Natural killer cell (primary cell): ENCODE measurements at places on chromosomes 2 and 18.

DNA sequence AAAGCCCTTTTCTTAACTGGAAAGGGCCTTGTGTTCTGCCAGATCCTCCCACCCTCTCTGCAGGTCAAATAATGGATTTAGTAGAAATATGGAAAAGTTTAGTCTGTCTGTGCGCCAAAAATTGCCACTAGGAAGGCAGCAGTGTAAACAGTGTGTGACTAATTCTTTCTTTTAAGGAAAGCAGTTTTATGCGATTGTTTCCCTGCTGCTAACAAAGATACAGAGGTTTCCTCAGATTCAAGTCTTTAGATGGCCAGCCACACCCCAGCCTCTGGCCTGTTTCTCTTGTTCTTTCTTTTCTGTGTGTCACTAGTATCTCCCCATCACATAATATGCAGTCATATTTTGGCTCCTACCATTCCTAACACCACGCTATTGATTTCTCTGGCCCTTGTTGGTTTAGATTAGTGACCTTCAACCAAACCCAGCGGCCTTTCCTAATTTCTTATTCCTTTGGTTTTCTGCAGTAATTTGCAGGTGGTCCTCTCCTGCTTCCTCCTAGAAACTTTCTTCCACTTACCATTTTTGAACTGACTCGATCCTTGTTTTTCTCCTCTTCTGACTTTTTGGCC, 157.4 kb downstream of the LTBP1 start:
- no peak for DNase-seq

DNA sequence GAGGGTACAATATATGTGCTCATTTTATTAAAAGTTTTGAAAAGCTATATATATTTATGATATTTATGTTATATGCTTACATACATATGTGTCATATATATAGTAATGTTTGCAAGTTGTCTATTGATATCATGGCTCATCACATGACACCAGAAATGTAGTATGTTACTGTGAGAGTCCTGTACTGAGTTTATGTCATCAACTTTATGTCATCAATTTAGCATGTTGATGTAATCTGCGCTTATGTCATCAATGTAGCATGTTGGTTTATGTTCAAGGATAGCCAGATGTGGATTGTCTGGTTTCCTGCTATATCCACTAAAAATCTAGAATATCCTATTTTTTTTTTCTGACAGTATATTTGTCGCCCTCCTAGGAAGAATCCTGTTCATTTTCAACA, 77.4 kb downstream of the APLF start:
- DNase-seq, result no peak

DNA sequence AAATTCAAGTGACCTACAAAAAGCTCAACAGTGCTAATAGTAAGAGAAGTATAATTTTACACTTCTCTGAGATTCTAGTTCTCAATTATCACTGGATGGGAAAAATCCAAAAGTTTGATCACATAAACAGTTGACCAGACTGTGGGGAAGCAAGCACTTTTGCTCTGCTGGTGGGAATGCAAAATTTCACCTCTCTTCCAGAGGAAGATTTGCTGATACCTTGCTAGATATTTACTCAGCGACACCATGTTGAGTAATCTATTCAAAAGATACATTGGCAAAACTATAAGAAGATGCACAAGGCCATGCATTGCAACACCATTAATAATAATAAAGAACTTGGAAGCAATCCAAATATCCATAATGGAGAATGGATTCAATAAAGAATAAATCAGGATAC, 204.4 kb downstream of the MREG start:
- no peak for DNase-seq

- DNase-seq, result no peak
Observed at GRCh38 chr2:174985614-174986013, 19.6 kb downstream of the CHN1 start.

- DNase-seq, result no peak
Observed at GRCh38 chr2:34112161-34112560, 513.1 kb upstream of the FAM98A start.

DNA sequence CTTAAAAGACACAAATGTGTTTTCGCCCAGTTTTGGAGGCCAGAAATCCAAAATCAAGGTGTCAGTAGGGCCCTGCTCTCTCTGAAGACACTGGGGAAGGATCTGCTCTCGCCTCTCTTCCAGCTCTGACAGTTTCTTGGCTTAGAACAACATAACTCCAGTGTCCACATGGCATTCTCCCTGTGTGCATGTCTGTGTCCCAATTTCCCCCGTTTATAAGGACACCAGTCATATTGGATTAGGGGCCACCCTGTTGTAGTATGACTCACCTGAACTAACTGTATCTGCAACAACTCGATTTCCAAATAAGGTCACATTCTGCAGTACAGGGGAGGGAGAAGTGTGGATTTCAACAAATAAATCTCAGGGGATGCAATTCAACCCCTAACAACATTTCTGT, 263.2 kb downstream of the SS18 start:
- DNase-seq, result no peak

- no peak for DNase-seq
Observed at GRCh38 chr2:45438872-45439665, 172.0 kb downstream of the SRBD1 start.

- DNase-seq, result no peak
Observed at GRCh38 chr2:37897511-37897910, 27.6 kb upstream of the RMDN2 start.

- no peak for DNase-seq
Observed at GRCh38 chr2:182649316-182649715, 66.7 kb upstream of the DNAJC10 start.

DNA sequence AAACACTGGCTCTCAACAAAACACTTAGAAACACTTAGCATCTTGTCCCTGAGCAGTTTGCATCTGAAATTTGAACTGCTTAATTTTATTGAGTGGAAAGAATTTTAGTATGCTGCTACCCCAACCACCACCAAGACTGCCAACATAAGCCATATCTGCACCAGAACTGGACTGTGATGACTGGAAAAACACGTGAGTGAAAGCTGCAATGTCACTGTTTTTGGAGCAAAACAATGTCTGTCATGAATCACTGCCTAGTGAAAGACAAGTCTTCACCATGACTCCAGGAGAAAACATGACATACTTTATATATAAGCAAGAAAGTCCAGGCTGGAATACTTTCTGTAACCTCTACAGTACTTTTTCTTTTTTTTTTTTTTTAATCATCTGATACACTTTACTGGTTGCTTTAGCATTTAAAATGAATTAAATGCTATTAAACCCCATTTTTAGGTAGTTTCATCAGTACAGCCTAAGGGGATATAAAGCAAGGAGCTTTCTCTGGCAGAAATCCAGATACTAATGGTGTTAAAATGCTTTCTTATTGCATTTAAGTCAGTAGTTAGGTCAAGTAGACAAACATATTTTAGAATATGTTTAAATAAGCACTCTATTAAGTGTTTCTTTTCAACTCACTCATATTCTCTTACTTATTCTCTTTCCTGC, 2129.4 kb upstream of the PIK3C3 start:
- DNase-seq, result no peak

DNA sequence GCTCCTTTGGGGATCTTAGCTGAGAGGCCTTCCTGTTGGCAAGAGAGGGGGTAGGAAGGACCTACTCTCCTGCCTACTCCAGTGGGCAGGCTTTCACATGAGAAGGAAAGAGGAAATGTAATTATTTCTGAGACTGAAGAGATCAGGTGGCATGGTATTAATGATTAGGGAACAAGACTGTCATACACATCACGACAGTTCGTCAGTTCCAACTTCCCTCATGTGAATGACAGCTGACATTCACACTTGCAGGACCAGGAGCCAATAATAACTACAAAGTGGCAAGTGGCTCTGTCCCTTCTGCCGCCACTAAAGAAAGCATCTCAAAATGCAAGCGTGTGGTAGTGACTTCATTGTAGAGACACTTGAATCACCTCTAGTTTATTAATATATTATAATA, 90.0 kb downstream of the ZCCHC2 start:
- no peak for DNase-seq

DNA sequence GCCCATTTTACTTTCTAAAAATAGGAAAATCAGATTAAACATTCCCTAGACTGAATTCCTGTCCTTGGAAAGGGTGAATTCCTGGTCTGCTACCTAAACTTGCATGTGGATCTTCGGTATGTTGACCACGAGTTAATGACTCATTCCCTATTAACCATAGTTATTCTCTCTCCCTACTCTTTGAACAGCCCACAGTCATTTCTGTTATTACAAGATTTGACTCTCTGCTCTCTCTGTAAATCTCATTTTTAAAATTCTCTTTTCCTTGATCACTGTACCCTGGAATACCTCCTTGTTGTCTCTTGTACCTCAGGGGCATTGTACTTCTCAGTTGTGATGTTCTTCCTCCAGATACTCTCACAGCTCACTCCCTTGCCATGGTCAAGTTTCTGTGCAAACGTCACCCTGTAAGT, 92.0 kb upstream of the GULP1 start:
- DNase-seq, result no peak

GRCh38 chr18:76528477-76529432, 33.7 kb upstream of the ZNF516 start:
- DNase-seq, result no peak

GRCh38 chr2:129113776-129114175, 795.1 kb upstream of the HS6ST1 start:
- no peak for DNase-seq

GRCh38 chr2:127193967-127194280, 26.2 kb downstream of the CYP27C1 start:
- no peak for DNase-seq

DNA sequence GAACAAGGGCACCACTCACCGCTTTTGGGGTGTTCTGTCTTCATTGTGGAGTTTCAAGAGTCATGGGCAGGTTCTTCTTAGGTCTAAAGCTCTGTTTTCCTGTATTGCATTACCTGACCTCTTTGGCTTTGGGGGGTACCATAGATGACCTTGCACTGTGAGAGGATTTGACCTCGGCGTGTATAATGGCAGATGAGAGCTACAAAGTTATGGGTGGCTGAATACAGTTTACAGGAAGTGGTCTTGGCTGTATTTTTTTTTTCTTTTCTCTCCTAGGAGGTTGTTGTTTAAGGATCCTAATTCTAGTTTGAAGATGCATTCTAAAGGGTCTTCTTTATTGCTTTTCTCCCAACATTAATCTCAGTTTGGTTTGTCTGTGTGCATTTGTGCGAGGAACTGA, 11.5 kb downstream of the GAL3ST2 start:
- no peak for DNase-seq

GRCh38 chr2:22497789-22498188, 887.2 kb upstream of the KLHL29 start:
- no peak for DNase-seq

GRCh38 chr2:207181526-207182274, 16.0 kb upstream of the KLF7 start:
- no peak for DNase-seq

GRCh38 chr2:177064422-177064821, 148.2 kb upstream of the HNRNPA3 start:
- DNase-seq, result no peak

DNA sequence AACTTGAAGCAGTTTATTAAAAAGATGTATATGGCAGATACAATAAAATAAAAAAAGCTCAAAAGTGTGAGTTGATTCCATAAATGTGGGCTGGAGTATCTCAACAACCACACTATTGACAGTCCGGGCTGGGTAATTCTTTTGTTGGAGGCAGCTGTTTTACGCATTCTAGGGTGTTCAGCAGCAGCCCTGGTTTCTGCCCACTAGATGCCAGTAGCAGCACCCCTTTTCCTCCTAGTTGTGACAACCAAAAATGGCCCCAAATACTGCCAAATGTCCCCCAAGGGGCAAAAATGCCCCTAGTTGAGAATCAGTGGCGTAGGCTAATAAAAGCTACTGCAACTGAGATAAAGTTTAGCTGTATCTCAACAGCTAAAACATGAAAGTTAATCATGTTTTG, 44.8 kb downstream of the CHMP3 start:
- no peak for DNase-seq

GRCh38 chr2:220687231-220687843, 884.8 kb downstream of the EPHA4 start:
- DNase-seq, result peak; percentile 47

DNA sequence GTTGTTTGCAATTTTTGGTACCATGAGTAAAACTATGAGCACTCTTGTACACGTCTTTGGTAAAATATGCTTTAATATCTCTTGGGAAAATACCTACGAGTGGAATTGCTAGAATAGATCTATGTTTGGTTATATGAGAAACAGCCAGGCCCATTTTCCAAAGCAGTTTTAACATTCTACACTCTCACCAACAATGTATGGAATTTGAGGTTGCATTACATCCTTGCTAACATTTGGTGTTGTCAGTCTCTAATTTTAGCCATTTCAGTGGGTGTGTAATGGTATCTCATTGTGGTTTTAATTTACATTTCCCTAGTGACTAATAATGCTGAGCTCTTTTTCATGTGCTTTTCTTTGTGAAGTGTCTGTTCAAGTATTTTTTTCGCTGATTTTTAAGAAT, 118.9 kb upstream of the TCF4 start:
- no peak for DNase-seq

GRCh38 chr2:233674314-233674713, 2.6 kb downstream of the UGT1A9 start:
- DNase-seq, result no peak

DNA sequence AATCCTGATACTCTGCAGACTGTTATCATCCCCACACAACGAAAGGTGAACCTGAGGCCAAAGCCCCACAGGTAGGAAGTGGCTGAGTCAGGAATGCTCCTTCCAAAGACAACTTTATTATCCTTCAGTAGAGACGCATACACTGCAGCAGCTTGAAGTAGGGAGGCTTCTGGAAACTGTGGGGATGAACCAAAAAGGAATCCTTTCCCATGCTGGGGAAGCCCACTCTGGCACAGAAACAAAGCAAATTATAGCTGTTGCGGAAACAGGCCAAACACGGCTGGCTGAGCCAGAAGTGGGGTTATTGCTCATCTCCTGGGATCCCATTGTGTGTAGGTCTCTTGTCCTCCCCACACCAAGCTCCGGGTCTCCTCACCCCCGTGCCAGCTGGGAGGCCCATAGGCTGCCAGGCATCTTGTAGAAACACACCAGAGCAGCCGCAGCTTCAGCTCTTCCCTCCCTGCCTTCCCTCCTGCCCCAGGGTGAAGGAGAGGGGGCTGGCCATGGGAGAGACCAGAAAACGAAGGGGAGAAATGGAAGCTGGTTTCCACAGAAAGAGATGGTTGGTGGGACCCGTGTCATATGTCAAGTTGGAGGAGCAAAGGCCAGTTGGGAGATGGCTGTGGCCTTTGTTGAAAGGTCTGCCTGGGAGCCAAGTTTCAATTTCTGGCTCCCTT, 176.9 kb upstream of the NABP1 start:
- DNase-seq, result no peak

DNA sequence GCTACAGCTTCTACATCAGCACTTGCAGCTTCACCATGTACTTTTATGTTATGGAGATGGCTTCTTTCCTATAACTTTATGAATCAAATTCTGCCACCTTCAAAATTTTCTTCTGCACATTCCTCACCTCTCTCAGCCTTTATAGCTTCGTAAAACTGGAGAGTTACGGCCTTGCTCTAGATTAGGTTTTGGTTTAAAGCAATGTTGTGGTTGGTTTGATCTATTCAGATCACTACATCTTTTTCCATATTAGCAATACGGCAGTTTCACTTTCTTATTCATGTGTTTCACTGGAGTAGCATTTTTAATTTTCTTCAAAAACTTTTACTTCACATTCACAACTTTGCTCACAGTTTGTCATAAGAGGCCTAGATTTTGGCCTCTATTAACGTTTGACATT, 242.9 kb upstream of the GYPC start:
- DNase-seq, result peak; percentile 15
